ENCODE measurements at places on chromosomes 5 and 9.

- DNase-seq, result no peak
These were observed 69.9 kb downstream of the JAKMIP2 start for GRCh38 chr5:147712598-147712997.

DNA sequence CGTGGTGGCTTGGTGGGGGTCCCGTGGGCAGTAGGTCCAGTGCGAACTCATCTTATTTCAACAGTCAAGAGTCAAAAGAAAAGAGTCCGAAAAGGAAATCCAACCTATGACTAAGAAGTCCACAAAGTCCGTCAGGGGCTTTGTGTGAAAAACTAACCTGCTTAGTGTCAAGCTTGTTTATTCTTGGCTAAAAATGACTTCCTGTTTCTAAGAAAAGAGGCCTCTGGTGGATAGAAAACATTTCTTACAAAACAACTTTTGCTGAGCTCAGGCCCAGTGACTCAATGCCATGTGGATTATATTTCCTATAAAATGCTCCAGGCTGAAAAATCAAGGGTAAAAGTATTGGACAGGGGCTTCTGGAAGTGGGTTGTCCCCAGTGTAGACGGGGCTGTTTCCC is 105.9 kb downstream of the GADD45G start:
- no peak for DNase-seq

DNA sequence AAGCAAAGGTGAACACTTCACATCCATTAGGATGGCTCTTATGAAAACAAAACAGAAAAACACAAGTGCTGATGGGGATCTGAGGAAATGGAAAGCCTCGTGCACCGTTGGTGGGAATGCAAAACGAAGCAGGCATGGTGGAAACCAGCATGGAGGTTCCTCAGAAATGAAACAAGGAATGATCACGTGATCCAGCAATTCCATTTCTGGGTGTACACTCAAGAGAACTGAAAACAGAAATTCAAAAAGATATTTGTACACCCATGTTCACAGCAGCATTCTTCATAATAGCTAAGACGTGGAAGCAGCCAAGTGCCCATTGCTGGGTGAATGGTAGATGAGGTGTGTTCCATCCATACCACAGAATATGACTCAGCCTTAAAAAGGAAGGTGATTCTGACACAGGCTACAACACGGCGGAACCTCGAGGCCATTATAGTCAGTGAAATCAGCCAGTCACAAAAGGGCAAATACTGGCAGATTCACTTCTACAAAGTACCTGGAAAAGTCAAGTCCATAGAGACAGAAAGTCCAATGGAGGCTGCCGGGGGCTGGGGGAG is 87.2 kb upstream of the RAPGEF1 start:
- DNase-seq, result no peak

DNA sequence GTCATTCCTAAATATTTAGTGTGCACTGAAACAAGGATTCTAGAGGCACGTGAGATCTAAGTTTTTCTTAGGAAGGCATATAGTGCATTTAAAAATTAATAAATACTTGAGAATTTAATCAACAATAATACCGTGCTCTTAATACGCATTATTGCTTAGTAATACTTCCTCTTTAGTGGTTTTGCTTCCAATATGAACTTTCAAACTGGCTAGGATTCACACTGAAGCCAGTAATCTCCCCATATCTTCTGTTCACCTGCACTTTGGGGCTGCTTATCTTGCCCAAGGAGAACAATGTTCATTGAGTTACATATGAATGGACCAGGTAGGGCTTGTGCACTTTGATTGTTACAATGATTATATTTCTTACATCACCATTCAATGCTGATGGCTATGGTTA is 180.5 kb upstream of the RIOK2 start:
- no peak for DNase-seq

- no peak for DNase-seq
These were observed 33.5 kb upstream of the FST start for GRCh38 chr5:53446908-53447307.

GRCh38 chr5:79157305-79157704 is 45.7 kb downstream of the BHMT start:
- DNase-seq, result no peak

All from MM.1S (cell line).